Stimulated activated CD4-positive, alpha-beta T cell treated with anti-CD3 and anti-CD28 coated beads, Interleukin-12 subunit alpha, Interleukin-12 subunit beta, amount 100 ng/mL, for 4 hours (primary cell): ENCODE measurements at places on chromosomes 3 and 15.

GRCh38 chr15:86488046-86488445 is 408.4 kb downstream of the AGBL1 start:
- DNase-seq, result no peak

DNA sequence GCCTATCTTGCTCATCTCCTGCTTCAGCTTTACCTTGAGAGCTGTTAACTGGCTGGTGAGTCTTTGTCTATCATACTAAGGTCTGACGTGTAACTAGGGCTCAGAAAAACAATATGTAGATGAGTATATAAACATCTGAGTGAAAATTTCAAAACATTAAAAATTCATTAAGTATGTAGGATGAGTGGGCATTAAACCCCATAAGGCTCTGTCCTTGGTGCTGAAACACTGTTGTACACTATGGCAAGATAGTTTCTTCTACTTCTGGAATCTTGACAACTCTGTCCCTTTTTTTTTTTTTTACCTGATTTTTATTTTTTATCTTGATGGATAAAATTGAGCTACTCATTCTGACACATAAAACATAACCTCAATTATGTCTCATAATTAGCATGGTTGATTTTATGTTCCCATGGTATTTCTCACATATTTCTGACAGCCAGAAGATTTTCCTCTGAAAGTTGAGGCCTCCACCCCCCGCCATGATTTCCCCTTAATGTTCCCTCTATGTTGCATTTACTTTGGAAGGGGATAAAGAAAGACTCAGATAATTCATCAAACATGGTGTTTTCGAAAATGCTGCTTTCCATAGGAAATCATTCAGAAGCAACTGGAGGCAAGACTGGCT is 54.3 kb downstream of the DGKG start:
- DNase-seq, result no peak

DNA sequence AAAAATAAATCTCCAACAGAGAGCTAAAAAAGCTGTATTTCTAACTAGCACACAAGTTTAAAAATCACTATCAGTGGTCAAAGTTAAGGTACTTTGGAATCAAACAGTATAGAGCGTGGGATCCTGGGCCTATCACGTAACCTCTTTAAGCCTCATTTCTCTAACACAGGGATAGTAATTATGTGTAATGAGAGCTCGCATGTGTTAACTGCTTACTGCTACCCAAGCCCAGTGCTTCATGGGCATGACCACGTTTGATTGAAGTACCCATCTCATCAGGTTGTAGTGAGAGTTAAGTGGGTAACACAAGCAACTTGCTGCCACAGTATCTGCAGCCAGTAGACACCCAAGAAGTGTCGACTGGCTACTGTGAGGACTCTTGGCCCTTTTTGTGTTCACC is 28.2 kb upstream of the NOX5 start:
- no peak for DNase-seq

DNA sequence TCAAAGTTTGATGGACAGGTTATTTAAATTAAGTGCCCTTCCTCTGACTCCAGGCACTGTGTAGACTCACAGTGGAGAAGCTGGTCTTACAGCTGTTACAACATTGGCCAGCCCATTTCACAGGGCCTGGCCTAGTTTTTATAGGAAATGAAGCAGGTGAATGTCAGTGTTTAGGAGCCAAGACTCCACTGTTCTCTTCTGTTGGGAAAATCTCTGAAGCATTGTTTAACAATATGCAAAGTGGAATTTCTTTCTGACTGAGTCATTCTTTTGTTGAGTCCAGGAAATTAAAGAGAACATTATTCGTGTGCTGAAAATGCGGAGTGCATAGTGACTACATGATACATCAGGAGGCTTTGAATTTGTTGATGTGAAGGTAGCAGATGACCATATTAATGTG is 64.7 kb downstream of the ARRDC4 start:
- DNase-seq, result no peak

- no peak for DNase-seq
Observed at GRCh38 chr3:27462228-27462627, 22.0 kb downstream of the SLC4A7 start.

GRCh38 chr15:87357637-87358313 is 898.8 kb downstream of the NTRK3 start:
- DNase-seq, result no peak

GRCh38 chr3:143120716-143121240 is 1.2 kb downstream of the CHST2 start:
- DNase-seq, result no peak

- no peak for DNase-seq
Observed at GRCh38 chr3:65030847-65031463, 343.2 kb upstream of the ADAMTS9 start.

- DNase-seq, result no peak
Observed at GRCh38 chr3:37210230-37210629, 35.8 kb upstream of the LRRFIP2 start.

DNA sequence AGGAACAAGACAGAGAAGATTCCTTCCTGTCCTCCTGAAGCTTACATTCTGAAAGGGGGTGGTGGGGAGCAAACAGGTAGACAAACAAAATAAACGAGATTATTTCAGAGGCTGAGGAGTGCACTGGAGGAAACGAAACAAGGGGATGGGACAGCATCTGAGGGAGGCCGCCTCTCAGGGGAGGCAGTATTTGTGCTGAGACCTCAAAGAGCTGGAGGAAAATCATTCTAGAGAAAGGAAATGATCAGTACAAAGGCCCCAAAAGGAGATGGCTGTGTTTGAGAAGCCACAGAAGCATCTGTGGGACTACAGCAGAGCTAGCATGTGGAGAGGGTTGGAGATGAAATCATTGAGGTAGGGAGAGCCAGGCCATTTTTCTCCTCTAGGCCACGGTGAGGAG is 55.1 kb downstream of the DCLK3 start:
- DNase-seq, result no peak
